ENCODE measurements at places on chromosomes 11 and 22.

GRCh38 chr11:116932181-116932580, 94.8 kb upstream of the APOA1 start:
- no peak for DNase-seq

DNA sequence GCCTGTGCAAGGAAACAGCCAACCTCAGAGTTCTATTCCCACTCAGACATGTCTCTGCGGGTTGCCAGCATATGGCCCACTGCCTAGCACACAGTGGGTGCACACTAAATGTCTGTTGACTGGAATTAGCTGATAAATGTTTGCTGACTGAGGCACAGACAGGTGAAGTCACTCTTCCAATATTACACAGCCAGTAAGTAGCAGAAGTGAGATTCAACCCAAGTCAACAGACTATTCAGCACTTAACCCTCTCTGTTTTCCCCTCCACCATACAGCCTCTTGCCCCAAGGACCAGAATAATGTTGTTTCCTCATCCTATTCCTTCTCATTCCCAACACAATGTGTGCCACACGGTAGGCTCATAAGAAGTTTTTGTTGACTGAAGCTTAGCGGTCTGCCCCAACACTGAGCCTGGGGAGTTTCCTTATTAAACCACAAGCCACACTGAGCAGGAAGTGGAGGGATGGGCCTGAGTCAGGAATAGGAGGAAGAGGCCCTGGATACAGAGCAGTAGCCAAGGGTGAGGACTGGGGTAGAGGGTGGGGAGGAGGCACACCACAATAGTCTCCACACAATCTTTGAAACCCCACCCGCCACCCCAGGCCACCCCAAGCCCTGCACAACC, 15.7 kb upstream of the IL10RA start:
- DNase-seq, result no peak

DNA sequence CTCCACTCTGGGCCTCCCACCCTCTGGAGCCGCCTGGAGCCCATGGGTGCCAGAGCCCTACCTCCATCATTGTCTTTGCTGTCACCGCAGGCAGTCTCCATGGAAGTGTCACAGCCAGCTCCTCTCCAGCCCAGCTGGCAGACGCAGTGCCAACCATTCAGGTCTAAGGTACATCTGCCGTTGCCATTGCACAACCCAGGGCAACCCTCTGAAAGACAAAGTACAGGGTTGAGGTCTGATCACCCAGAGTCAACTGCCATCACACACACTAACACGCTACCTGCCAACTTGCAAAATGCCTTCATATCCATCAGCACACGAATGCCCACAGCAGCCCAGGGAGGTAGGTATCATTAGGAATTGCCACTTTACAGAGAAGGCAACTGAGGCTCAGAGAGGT, 196.3 kb upstream of the NARS2 start:
- no peak for DNase-seq

- DNase-seq, result no peak
Measured at GRCh38 chr22:45870011-45870410, 107.0 kb downstream of the WNT7B start.

DNA sequence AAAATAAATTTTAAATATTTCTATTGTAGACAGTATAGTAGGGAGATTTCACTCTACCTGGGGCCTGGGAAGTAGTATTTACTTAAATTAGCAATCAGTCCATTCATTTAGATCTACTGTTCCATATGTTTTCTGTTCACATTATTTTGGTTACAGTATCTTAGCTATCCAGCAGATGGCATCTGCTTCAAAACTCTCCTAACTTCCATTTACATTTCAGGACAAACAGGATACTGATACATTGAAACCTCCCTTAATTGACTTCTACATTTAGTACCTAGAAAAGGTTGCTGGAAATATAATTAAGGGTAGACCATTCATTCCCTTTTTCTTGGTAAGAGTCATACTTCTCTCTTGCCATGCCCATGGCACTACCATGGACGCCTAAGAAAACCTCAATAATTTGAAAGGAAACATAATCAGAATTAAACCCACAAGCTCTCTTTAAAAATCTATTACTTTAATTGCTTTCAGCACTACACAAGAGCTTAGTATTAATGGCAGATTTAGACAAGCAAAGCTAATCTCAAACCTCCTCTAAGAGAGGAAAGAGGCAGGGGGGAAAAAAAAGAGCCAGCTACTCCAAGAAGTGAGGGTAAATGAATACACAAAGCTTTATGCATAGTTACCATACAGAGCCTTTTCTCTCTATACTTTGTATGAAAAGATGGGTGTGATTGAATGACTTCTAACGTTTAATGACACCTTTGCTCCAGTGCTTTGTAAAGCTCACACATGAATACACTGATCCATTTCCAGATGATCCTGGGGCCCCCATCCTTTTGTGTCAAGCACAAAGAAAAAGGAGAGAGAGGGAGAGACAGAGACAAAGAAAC, 131.2 kb upstream of the MTMR2 start:
- no peak for DNase-seq

- no peak for DNase-seq
Measured at GRCh38 chr11:60222141-60222540, 20.8 kb downstream of the MS4A4E start.

GRCh38 chr11:78312712-78313111, 104.9 kb downstream of the GAB2 start:
- DNase-seq, result no peak
